Nasal cavity respiratory epithelium epithelial cell of viscerocranial mucosa (primary cell): ENCODE measurements at places on chromosomes 2 and 18. TPM values are rescaled to one million over a fixed set of nuclear protein-coding genes. Genes with fewer than 3 reads are reported as not detected.

Gene SERPINB3
- 32.5 and 258 TPM in 2 replicates for total RNA-seq

Gene PCARE
- total RNA-seq: under 0.01 TPM in 1 of 2 replicates, not detected in the other

Gene PAX8
- under 0.01 and 1.1 TPM in 2 replicates for total RNA-seq

Gene ATP6V1B1
- total RNA-seq: 0.21 and 0.34 TPM in 2 replicates

Gene AMER3
- not detected in 2 replicates for total RNA-seq

Gene POTEC
- total RNA-seq: not detected in 2 replicates

Gene IL36G
- total RNA-seq: 1.7 and 2.6 TPM in 2 replicates

Gene ZNF514
- 10.3 and 14.0 TPM in 2 replicates for total RNA-seq

Gene GAREM1
- total RNA-seq: 9.2 and 17.1 TPM in 2 replicates

Gene POU3F3
- not detected in 2 replicates for total RNA-seq

Gene RNF152
- total RNA-seq: 24.6 and 76.5 TPM in 2 replicates

Gene PLGLB2
- 0.34 and 1.5 TPM in 2 replicates for total RNA-seq

Gene BUB1
- 0.71 and 1.4 TPM in 2 replicates for total RNA-seq

Gene CBLN2
- not detected in 2 replicates for total RNA-seq

Gene IL36A
- total RNA-seq: 1.0 and 1.2 TPM in 2 replicates

Gene D2HGDH
- 9.9 and 16.6 TPM in 2 replicates for total RNA-seq

Gene MEP1B
- total RNA-seq: under 0.01 TPM in 1 of 2 replicates, not detected in the other

Gene COLEC11
- total RNA-seq: not detected in 2 replicates

Gene MDH1
- 113 and 147 TPM in 2 replicates for total RNA-seq

Gene TMEM247
- total RNA-seq: not detected in 2 replicates

Gene LHCGR
- not detected in 2 replicates for total RNA-seq

Gene SEPTIN10
- 76.2 and 94.4 TPM in 2 replicates for total RNA-seq

Gene CASP10
- total RNA-seq: 7.0 and 8.9 TPM in 2 replicates

Gene COLEC12
- not detected in 2 replicates for total RNA-seq

Gene SCYGR2
- not detected in 2 replicates for total RNA-seq

Gene CKAP2L
- total RNA-seq: 0.07 and 0.34 TPM in 2 replicates

Gene RASGRP3
- total RNA-seq: under 0.01 and 0.50 TPM in 2 replicates

Gene FNDC4
- total RNA-seq: 2.8 and 6.8 TPM in 2 replicates

Gene CHRND
- not detected in 2 replicates for total RNA-seq

Gene RAX
- total RNA-seq: not detected in 2 replicates

Gene PLCL1
- total RNA-seq: under 0.01 TPM in 2 replicates

Gene GTF3C2
- 26.0 and 33.6 TPM in 2 replicates for total RNA-seq

Gene GREB1L
- 0.34 and 1.6 TPM in 2 replicates for total RNA-seq

Gene EXOC6B
- 54.3 and 75.8 TPM in 2 replicates for total RNA-seq

Gene LTBP1
- 7.9 and 44.0 TPM in 2 replicates for total RNA-seq

Gene IL1R2
- 1.7 TPM in 1 of 2 replicates, not detected in the other for total RNA-seq
